Activated CD4-positive, alpha-beta T cell treated with anti-CD3 and anti-CD28 coated beads for 4 hours (primary cell): ENCODE measurements at places on chromosomes 11 and 22.

DNA sequence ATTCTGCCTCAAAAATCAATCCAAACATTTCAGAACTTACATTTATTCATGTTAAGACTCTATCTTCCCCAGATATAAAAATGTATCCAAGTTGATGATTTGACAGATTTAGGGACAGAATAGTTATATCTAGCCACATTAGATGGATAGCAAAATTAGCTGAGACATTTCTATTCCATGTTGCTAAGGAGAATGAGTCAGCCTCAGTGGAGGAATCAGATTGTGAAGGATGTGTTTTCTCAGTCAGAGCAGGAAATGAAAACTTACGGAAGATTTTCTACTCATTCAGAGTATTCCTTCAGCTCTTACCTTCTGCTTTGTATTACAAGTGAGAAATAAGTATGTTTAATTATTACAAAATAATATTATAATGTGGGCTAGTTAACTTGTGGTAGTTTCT, 556.3 kb upstream of the ANO3 start:
- no peak for DNase-seq

DNA sequence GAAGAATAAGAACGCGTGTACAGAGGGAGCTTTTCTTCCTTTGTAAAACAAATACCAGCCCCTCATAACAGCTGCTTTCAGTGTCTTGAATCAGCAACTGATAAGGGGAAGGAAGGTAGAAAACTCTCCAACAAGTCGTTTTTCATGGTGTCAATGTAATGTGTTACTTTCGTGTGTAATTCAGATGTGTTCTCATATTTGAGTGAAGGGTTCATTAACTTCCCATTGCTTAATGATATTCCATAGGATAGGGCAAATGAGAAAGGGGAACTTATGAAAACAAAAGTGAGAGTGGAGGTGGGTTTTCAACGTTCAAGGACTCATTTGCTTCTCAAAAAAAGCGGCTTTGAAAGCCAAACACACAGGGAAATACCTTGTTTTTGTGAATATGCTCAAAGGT, 452.1 kb downstream of the NTM start:
- DNase-seq: no peak

- DNase-seq: no peak
Measured at GRCh38 chr11:77112641-77113381, 10.2 kb downstream of the OMP start.

GRCh38 chr11:30196400-30197206, 34.2 kb upstream of the FSHB start:
- DNase-seq: peak; percentile 10

DNA sequence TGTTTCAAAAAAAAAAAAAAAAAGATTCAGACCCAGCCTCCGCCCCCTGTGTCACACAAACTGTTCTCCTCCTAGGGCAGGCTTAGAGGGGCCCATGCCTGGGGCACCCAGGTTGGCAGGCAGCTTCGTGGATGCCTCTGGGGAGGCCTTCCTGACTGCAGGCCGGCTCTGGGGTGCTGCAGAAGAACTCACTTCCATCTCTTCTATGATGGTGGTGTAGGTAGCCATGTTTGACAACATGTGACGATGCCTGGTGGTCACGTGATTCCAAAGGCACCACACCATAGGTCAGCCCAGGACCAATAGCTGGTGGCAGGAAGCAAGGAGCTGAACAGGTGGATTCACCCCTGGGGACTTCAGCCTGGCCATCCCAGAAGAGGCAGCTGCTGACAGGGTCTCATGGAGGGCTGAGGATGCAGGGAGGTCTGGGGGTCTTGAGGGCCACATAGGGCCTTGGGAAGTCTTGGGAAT, 24.1 kb upstream of the CELSR1 start:
- DNase-seq: no peak

- DNase-seq: no peak
Measured at GRCh38 chr22:38017272-38017920, 33.0 kb upstream of the SOX10 start.

DNA sequence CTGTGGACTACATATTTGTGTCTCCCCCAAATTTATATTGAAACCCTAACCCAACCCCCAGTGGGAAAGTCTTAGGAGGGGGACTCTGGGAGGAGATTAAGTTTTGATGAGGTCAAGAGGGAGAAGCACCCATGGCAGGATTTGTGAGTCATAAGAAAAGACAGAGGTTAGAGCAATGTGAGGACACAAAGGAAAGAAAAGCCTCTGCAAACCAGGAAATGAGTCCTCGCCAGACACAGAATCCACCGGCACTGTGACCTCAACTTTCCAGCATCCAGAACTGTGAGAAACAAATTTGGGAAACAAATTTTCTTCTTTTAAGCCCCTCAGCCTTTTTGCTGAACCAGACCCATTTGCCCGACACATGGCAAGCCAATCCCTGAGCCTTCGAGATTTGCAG, 397.0 kb downstream of the NTM start:
- DNase-seq: no peak

DNA sequence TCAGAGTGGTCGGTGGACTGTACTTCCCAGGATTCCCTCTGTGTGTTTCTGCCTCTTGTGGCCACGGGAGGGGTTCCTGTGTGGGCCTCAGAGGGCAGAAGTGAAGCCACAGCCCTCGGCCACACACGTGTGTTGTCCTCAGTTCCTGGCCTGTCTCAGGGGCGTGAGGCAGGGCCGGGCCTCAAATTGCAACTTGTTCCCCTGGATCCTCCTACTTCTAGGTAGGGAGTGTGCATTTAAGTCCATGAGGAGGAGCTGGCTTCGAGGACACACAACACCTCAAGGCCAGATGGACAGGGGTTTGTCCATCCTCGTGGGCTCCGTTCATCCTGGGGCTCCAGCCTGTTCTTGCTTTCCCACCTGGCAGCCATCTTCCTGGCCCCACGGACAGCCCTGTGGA, 573.0 kb downstream of the TBC1D22A start:
- DNase-seq: no peak

DNA sequence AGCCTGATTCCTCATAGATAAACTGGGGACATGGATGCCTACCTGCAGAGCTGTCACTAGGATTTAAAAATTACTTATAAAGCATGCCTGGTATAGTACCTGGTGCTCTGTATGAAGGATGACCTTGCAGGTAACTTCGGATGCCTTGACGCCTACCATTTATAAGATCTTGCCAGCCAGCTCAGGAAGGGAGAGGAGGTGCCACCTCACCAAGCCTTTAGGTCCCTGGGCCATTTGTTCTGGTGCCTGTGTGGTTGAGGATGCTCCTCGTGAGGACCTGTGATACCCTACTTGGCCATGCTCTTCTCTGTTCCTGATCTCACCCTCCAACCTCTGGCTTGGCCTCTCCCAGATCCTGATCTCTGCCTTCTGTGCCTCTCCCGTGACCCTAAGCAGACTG, 85.2 kb downstream of the FDX1 start:
- no peak for DNase-seq

DNA sequence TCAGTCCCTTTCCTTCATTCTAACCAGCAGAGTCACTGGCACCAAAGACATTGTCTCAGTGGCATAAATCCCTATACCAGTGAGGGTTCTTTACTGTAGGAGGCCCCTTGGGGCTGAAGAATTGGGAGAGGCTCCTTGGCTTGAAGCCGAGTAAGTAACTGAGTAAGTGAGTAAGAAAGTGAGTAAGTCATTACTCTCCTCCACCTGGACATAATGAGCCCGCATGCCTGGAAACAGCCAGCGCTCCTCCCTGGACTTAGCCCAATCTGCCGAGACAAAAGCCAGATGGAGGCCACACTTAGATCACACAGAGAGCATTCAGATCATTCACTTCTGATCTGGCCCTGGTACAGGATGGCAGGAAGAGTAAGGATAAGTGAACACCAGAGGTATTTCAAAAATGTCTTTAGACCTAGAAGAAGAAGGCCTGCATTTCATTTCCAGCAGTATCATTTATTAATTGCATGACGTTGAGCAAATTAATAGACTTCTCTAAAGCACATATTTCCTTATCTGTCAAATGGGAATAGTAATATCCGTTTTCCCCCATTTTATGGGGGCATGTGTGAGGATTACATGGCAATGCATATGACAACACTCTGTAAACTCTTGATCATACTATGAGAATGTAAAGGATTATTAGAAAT, 8.2 kb upstream of the MICAL3 start:
- no peak for DNase-seq

DNA sequence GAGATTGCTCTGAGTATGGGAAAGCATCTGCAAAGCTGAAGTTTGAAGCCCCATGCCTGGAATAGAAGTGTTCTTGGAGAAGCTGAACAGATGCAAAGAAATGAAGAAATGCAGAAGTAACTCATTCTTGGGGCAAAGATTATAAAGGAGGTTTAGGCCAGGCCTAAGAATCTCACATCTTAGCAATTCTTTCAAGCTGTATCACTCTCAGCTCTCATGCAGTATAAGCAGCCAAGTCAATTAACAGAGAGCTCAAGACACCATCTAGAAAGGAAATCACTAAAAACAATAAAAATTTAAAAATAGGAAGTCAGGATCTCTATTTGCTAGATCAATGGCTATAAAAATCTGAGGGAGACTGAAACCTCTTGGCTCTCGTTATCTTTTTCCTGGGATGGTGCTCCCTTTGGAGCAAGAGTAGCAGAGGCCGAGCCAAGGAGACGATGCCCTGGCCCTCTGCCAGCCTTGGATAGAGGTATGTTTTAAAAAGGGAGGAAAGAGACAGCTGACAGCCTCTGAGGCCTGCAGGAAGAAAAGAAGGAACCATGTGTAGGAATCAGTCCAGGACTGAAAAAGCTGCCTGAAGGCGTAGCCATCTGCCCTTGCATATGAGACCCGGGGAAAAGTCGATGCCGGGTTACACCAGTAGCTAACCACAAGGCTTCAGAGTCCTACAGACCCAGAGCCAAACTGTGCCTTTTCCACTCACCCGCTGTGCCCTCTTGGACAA, 229.8 kb downstream of the BLID start:
- no peak for DNase-seq

GRCh38 chr22:23970201-23970641, 3.5 kb downstream of the DDTL start:
- DNase-seq: no peak

DNA sequence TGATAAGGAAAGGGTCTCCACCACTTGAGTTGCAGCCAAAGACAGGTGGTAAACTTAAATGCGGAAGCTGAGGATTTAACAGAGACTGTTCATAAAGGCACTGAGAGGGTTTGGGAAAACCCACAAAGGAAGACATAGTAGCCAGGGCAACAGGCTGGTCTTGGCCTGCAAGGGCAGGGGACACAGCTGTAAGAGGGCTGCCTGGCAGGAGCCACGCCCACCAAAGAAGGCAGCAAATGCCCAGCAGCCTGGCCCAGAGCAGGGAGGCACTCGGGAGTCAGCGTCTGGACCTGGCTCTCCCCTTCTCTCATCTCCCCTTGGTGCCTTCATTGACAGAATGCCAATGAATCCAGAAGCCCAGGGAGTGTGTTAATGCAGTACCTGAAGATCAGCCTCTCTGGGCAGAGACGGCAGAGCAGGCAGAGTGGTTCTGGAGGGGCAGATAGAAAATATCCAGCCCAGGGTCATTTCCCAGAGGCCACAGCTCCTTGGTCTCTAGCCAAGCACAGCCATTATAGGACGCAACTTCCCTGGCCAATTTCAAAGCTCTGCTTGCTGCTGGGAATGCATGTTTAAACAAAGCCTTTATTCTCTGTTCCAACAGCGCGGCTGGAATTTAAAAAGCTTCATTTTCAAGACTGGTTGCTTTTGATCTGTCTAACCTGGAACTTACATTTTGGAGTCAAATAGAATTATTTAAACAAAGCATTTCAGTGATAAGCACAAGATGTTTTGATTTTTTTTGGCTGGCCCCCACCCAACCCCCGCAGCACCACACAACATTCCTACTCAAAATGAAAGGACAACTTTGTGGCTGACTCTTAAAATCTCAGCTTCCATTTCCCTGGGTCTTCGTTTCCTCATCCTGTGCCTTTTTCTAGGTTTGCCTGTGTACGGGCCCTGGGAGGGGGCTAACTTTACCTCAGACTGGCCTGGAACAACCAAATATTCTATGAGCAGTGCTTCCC, 125.6 kb upstream of the LMO1 start:
- DNase-seq: no peak

DNA sequence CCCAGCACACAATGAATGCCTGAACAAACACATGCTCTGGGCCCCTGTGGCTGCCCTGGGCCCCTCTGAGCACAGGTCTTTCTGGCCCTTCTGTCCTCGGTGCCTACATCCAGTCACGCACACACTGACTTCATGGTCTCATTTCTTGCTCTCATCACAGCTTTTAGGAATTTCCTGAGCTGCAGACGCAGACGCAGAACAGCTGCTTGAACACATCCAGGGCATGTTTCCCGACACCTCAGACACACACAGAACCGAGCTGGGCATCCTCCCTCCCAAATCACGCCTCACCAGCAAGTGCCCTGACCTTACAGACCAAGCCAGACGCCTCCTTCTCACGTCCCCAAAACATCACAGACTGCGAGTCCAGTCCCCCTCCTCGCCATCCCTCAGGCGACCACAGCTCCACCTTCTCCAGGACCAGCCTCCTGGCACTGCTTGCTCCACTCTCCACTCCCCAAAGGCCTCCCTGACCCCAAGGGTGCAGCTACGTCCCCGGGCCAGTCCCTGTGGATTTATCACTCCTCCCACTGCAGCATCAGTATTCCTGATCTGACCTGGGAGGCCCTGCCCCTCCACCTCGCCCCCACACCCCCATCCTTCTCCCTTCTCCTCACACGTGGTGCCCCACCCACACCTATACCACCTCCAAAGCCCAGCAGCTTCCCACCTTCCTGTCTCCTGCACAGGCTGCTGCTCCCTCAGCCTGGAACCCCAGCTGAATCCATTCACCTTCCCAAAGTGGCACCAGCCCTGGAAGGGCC, 12.9 kb downstream of the SIRT3 start:
- no peak for DNase-seq

- no peak for DNase-seq
Measured at GRCh38 chr11:64008914-64009633, 22.8 kb downstream of the OTUB1 start.

DNA sequence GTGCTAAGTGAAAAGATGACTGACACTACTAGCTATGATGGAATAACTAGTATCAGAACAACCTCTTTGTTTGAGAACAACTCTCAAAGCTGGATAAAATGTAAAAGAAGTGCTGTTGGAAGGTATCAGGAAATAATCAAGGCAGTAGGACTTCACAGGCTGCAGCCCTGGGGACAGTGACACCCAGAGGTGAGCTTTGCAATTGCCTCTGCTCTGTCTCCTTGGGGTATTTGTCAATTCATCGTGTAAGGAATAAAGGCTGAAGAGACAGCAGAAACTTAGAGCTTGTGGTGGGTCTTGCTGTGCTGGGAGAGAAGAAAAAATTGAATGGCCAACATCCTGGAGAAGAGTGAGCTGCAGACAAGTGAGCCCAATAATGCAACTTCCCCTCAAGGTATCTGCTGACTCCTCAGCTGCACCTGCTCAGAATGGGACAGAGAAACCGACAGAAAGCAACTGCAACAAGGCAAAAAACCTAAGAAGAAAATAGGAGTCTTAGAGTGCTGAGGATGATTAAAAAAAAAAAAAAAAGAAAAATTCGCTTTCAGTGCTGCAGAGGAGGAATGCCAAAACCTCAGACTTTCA, 141.1 kb downstream of the RCN1 start:
- no peak for DNase-seq

GRCh38 chr11:132405728-132406127, 1035.3 kb downstream of the NTM start:
- no peak for DNase-seq
